ENCODE measurements at places on chromosomes 1 and 21.

DNA sequence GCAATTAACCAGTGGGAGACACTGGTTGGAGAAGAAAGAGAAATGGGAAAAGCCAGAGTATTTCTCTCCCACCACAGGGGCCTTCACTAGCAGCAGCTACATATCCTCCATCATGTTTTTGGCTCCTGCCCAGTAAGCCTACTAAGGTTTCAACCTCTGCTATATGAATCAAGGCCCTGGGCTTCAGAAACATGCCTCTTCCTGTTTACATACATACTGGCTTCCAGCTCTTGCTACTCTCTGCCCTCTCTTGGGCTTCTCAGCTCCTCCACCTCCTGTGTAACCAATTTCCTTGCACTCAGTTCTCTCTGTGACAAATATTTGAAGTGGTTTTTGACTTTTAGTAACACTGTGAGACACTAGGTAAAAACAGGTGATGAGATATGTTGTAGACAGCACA lies 80.8 kb downstream of the LRRC7 start:
- DNase-seq = no peak

DNA sequence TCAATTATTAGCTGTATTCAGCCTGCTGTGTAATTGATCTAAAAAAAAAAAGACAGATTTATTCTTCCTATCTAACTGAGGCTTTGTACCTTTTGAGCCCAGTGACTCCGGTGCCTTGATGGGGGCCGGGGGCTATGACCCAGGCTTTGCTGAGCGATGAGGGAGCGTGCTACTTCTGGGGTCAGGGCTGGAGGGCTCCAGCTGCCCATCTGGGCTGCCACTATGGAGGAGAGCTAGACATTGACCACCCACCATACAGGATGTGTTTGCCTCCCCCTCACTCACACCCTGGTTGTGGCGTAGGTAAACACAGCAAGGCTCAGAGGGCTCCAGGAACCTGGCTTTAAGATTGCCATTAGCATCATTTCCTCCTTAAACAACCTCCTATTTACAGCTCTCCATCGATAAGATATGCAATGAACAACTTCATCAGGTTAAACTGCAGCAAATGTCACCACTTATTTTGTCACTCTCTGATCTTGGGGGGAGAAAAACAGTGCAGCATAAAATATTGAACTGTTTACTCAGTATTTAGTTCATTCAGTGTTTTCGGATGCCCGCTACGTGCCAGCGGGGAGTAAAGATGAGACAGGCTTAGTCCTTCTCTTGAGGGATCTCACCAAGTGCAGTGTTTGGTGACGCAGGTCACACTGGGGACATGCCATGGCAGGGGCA lies 231.6 kb downstream of the KIF26B start:
- no peak for DNase-seq

GRCh38 chr1:114369930-114370329 lies 141.1 kb downstream of the TRIM33 start:
- no peak for DNase-seq

- DNase-seq = no peak
Observed at GRCh38 chr1:221174330-221174993, 295.2 kb downstream of the HLX start.

DNA sequence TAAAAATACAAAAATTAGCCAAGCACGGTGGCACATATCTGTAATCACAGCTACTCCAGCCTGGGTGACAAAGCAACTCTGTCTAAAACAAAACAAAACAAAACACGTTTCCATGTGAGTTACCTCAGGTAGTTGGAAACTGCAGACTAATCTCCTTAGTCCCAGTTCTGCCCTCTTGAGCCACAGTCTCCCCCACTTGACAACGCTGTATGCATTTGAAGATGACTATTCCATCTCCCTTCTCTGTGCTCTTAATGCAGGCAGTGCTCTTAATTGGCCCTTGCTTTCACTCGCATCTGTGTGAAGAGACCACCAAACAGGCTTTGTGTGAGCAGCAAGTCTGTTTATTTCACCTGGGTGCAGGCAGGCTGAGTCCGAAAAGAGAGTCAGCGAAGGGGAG lies 19.6 kb upstream of the DHCR24 start:
- no peak for DNase-seq

- no peak for DNase-seq
Observed at GRCh38 chr21:42721341-42721824, 68.0 kb downstream of the PDE9A start.

- no peak for DNase-seq
Observed at GRCh38 chr1:171037626-171038025, 53.1 kb upstream of the FMO3 start.

DNA sequence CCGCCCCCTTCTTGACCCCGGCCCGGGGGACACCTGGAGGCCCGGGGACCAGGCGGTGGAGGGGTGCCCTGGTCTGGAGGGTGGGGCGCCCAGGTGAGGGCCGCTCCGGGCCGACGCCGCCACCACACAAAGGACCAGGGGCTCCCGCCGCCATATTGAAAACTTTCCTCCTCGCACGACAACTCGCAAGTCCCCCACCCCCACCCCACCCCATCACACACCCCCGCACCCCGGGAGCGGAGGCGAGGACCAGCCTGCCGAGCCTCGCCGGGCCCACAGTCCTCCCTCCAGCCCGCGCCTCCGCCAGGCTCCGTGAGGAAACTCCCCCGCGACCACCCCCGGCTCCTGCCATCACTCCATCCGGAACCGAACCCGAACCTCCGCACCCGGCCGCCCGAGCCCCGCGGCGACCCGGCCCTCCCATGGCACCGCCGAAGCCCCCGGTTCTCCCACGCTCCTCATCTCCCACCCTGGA lies 733 bp downstream of the KDM5B start:
- DNase-seq = peak; percentile 12

GRCh38 chr1:221709854-221710253 lies 32.0 kb downstream of the DUSP10 start:
- no peak for DNase-seq

- DNase-seq = no peak
Observed at GRCh38 chr1:226558036-226558650, 9.6 kb downstream of the STUM start.

DNA sequence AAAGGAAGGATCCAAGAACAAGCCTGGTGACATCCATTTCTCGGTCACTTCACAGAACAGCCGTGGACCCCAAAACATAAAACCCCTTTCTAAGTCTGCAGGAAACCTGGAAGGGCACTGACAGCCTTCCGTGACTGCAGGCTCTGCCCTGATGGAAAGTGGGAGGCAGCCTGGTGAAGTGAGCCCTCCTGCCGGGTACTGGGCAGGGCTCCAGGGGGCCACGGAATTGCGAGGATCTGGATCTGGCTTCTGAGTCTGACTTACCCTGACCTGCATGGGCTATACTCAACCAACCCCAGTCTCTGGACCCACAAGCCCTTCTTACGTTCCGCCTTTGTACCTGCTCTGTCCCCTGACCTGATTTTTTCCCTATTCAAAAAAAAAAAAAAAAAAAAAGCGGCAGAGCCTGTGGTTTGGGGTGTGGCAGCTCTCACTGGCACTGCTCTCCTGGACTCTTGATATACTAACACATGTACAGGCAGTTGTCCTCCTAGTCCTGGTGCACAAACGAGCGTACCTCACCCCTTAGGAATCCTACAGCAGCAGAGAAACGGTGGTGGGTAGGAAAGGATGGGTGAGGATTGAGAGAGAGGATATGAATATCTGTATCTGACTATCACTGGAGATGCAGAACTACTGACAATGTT lies 82.9 kb downstream of the BEND5 start:
- DNase-seq = no peak

DNA sequence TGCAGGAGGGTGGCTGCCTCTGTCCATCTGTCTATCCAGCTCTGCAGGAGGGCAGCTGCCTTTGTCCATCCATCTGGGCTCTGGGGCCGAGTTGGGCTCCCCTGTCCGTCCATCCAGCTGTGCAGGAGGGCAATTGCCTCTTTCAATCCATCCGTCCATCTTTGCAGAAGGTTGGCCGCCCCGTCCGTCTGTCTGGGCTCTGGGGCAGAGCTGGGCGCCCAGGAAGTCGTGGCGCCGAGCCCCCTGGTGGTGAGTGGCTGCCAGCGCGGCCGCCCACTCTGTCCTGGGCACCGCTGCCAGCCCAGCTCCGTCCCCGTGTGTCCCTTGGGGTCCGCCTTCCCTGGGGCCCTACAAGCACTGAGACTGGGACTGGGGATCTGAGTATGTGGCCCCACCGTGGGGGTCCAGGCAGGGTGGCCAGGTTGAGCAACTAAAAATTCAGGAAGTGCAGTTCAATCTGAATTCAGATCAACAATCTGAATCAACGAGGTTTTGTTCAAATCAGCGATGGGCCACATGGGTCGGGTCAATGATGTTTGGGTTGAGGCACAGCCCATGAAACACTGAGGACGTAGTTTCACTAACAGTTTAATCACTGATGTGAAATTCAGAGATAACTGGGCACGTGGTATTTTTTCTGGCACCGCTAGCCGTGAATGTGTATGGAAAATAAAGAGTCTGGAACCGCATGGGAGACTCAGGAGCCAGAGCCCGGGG lies 99.1 kb upstream of the ACTRT2 start:
- DNase-seq = no peak

DNA sequence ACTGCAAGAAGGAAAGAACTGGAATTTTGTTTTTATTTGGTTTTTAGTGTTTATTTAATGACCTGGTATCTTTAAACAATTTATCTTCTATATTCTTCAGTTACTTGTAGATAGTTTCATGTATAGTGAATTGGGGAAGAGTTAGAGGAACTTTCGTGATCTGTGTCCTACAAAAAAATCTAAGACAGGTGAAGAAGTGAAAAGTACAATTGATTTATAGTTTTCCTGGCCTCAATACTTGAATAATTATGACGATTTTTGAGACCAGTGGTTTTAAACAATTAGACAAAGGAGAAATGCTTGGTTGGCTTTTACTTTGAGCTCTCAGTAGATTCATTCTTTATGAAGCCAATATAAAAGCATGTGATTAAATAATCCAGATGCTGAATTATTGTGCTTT lies 7.5 kb downstream of the MIER1 start:
- DNase-seq = no peak

DNA sequence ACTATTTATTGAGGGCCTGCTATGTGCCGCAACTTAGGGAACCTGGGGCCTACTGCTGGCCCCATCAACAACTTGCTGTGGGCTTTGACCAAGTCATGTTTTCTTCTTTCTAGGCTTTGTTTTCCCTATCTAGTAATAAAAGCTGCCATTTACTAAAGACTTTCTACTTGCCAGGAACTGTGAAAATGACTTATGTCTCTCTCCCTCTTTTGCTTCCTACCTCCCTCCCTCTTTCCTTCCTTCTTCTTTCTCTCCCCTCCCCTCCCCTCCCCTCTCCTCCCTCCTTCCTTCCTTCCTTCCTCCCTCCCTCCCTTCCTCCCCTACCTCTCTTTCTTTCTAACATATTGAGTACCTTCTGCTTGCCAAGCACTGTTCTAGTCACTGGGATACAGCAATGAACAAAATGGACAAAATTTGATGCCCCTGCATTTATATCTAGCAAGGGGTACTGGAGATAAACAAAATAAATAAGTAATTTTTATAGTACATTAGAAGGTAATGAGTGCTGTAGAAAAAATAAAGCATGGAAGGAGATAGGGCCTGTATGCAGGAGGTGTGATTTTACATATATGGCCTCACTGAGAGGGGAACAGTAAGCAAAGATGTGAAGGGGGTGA lies 170.3 kb upstream of the USP24 start:
- DNase-seq = no peak

DNA sequence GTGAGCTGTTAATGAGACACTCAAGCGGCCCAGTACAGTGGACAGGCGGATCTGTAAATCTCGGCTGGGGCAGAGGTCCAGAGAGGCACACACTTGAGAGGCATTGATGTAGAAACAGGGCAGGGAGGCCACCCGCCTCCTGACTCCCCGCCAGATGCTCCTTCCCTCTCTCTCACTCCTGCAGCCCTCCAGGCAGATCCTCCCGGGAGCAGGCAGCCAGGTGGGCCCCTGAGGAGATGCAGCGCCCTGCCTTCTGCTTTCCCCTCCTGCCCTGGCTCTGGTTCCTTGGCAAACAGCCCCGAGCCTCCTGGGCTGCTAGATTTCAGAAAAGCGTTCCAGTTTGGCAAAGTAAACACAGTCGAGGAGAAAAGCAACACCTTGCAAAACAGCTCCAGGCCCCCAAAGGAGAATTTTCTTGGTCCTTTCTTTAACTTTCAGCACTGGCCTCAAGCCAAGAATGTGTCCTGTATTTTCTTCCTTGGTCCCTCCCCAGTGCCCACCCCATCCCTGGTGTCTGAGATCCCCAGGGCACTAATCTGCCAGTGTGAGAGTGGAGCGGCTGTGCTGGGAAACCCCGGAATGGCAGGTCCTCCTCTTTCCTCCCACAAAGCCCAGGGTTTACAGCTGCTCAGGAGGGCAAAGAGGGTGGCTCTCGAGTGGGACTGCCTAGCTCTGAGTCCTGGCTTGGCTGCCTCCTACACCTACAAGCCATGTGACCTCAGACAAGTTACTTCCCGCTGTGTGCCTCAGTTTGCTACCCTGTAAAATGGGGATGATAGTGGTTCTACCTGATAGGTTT lies 29.4 kb upstream of the IFNLR1 start:
- DNase-seq = no peak

- DNase-seq = no peak
Observed at GRCh38 chr1:206631085-206631509, 4.2 kb upstream of the DYRK3 start.

DNA sequence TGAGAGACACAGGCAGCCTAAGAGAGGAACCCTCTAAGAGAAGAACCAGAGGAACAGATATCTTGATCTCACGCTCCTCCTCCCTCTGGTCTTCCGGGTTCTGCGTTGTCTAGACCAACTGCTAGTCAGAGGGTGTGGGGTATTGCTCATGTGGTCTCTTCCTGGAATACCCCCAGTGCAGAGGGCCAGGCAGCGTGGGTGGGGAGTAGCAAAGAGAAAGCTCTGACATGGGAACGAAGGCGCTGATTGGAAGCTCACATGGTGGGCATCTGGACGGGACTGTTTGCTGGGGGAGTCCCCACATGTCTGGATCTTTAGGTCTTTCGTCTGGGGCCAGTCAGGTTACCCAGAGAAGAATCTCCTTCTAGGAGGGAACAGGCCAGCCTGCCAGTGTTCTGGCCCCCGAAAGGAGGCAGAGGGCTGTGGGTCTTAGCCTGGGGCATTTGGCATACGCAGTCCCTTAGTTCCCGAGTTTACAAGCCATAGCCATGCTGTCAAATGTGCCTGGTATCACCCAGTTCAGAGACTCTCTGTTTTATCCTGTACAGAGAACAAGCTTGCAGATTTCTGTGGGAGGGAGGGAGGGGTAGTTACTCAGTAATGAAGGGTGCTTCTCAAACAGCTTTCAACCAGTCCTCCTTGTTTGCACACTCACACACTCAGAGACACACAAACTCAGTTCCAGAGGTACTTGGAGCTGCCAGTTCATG lies 18.3 kb upstream of the IL6R start:
- DNase-seq = peak; percentile 77

DNA sequence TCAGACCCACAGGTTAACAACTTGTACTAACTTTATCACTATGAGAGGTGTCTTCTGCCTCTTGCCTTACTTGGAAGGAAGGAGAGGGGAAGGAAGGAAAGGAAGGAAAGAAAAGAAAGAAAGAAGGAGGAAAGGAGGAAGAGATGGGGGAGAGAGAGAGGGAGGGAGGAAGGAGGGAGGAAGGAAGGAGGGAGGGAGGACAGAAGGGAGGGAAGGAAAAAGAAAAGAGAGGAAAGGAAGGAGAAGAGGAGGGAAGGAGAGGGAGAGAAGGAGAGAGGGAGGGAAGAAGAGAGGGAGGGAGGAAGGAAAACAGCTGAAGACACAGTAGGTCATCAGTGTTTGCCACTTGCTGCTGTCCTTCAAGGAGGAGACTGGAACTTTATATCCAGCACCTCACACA lies 5.3 kb upstream of the SIPA1L2 start:
- DNase-seq = no peak

- no peak for DNase-seq
Observed at GRCh38 chr1:218880484-218881060, 293.1 kb upstream of the LYPLAL1 start.
